NCI-H1092 treated with DMSO at 0.1 percent for 48 hours (cell line): ENCODE measurements at places on chromosomes 3 and 15.
A peak's percentile ranks its signal among the peaks of the same experiment; 100 is the strongest.

DNA sequence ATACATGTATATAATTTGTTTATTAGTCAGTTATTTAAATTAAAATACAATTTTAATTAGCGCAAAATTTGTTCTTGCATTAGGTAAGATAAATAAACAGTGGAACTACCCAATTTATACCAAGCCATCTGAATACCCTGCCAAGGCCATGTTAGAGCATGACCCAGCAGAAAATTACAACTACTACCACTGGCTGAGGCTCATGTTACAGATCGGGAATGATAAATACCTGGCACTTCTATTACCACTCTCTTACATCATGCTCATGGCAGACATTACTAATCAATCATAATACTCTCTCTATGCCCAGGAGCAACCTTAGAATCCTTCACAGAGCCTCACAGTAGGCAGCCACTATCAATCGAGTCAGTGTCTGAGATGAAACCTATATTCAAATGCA lies 21.2 kb upstream of the LMOD3 start:
- DNase-seq: no peak

- DNase-seq: no peak
Observed at GRCh38 chr3:72177075-72178050, 392.4 kb upstream of the PROK2 start.

DNA sequence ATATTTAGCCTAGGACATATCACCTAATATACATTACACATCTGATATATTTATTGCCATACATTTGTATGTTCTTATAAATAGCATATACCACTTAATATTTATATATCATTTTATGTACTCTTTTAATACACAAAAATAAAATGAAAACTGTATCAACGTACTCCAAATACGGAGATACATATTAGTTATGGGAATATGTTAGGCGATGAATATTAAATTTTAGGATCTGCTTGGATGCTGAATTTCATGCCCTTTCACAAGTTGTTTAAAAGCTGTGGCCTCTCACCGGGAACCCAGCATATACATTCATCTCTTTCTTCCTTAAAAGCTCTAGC lies 50.6 kb downstream of the ZIC4 start:
- no peak for DNase-seq

GRCh38 chr15:70210528-70210927 lies 112.8 kb upstream of the TLE3 start:
- DNase-seq: no peak

- peak; percentile 28 for DNase-seq
Observed at GRCh38 chr3:30319713-30320112, 286.7 kb upstream of the TGFBR2 start.

DNA sequence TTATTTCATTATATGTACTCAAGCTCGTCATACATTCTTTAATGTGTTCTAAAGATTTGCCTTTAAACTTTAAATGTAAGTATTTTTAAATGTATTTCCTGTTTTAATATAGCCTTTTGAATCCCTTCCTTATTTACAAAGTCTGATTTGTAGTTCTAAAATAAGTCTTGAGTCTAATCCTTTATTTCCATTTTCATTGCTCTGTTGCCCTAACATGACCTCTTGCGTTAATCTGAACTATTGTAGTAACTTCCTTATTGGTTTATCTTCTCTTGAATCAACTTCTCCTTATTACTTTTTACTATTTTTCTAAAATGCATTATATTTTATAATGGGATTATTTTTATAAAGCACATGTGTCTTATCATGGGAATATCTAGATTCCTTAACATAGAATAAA lies 24.0 kb downstream of the KNL1 start:
- no peak for DNase-seq

DNA sequence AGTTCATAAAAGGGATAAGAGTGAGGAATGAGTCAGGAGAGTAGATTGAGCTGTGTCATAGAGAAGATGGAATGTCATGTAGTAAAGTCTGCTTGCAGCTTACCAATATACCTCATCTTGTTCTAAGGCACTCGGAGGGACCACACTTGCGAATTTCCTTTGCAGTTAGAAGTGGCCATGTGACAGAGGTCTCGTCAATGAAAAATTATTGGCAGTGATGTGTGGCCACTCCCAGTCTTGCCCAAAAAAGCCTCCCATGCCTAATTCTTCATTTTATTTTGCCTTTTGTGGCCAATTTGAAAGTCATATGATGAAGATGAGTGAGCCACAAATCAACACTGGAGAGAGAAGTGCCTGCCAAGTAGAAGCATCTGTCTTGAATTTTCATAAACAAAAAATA lies 465.6 kb upstream of the ZNF385D start:
- DNase-seq: no peak

DNA sequence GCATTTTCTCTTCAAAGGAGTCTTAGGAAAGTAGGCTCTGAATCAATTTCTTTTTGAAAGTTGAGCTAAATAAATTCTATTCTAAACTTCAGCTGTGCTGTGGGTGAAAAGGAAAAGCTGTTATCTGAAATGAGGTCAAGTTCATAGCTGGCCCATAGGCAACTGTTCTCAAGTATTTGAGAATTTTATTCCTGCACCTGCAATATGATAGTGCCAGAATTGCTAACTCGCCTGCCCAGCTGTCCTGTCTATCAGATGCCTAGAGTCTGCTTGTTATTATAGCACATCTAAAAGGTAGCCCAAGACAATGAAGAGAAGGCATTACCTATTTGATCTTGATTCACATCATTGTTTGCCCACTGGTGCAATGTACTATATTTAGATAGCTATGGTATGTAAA lies 798.7 kb downstream of the DIPK2A start:
- no peak for DNase-seq

GRCh38 chr3:5304789-5305683 lies 117.5 kb downstream of the EDEM1 start:
- peak; percentile 39 for DNase-seq

- DNase-seq: no peak
Observed at GRCh38 chr3:37112987-37113386, 61.4 kb downstream of the LRRFIP2 start.

GRCh38 chr3:181933052-181933618 lies 221.4 kb downstream of the SOX2 start:
- no peak for DNase-seq

DNA sequence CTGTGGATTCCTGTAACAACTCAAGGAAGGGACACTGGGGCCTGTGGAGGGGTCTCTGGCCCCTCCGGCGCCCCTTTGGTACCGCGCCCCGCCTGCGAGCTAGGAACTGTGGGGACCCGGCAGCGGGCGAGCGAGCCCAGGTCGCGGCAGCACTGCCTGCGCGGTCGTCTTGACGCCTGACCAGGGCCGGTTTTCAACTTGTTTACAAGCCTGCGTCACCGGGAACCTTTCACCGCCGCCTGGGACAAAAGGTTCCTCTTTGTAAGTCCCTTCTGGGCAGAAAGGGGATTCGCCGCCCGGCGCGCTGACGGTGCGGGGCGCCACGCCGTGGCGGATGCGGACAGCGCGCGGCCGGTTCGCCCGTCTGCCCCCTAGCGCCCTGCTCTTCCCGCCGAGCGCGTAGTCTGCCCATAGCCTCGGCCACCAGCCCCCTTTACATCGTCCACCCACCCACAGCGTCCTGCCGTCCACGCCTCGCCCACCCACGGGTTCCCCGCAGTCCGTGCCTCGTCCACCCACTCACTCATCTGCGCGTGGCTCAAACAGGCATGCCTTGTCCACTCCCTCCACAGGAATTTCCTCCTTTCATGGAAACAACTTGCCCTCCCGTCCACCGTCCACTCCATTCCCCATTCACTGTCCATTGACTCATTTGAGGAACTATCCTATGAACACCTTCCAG lies 5.5 kb upstream of the CFAP100 start:
- DNase-seq: peak; percentile 65

GRCh38 chr15:94610069-94610468 lies 378.7 kb downstream of the MCTP2 start:
- no peak for DNase-seq

GRCh38 chr3:137134431-137134830 lies 176.6 kb downstream of the IL20RB start:
- DNase-seq: no peak

DNA sequence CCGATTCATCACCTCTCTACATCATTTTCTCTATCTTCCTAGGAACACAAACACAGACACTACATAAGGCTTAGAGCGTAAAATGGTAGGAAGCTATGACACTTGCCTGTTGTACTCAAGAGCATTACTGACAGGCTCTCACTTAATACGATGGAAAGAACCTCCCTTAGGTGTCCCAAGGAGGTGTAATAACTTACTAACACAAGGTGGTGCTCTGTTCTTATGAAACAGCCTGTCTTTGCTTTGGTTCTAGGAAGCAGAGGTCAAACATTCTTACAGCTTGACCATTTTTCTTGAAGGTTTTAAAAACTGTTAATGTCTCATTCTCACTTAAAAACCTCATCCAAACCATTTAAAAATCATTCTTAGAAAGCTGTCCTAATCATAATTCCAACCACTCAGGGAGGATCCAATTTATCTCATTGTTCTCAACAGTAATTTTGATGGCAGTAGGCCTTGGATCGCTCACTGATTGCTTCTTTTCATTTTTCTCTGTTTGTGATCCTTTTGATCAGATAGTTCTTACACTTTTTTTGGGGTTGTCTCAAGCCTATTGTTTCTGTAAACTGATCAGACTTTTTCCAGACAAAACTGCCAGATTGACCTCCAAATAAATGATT lies 317.8 kb upstream of the AGTR1 start:
- DNase-seq: peak; percentile 9

- DNase-seq: no peak
Observed at GRCh38 chr3:188841906-188842305, 329.9 kb upstream of the TPRG1 start.

GRCh38 chr15:96064351-96064756 lies 266.1 kb upstream of the NR2F2 start:
- DNase-seq: no peak

GRCh38 chr15:90967206-90967605 lies 12.5 kb downstream of the RCCD1 start:
- no peak for DNase-seq

GRCh38 chr3:128307781-128308469 lies 154.6 kb downstream of the EEFSEC start:
- no peak for DNase-seq

DNA sequence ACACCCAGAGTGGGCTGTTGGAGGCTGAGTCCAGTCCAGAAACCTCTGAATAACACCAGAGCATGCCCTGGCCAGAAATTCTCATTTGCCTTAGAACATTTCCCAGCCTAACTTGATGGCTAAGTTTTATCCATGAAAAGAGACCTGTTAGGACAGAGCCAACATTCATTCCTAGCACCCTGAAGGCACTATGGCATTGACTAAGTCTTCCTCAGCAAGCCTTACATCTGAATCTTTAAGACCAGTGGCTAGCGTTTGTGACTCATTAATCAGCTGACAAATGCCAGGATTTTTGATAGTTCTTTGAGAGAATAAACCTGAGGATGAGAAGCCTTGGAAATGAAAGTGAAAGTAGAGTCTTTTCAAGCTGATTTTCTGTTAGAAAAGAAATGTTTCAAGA lies 1087.1 kb upstream of the ALCAM start:
- no peak for DNase-seq

DNA sequence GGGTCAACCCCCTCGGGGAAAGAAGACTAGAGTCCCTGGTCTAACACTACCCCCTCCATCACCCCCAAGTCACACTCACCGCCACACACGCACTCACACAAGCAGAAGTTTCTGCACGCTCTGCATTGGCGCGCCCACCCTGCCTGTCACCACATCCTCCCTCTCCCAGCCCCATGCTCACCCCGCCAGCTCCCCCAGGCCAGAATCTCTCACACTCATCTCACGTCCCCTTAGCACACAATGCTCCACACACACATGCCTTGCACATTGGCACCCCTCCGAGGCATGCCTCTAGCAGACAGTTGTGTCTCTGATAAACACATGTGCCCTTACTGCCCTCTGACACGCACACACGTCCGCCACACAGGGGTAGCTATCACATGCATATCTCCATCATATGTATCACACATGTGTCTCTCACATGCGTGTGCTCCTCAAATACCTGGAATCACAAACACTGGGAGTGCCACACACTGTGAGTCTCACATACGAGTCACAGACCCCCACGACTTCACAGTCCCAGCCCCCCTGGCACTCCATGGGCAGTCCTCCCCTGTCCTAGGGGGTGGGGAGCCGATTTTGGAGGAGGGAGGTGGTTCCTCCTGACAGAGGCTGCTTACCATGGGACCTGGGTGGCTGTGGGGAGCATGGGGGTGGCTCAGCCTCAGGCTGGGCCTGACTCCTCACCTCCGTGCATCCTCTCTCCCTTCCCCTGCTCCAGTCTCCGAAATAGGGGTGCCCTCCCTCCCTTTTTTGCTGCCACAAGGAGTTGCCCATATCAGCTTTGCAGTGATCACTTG lies 898 bp downstream of the FBLN2 start:
- no peak for DNase-seq

GRCh38 chr15:34613301-34613700 lies 29.9 kb upstream of the GOLGA8B start:
- no peak for DNase-seq

GRCh38 chr3:53583161-53583690 lies 88.8 kb downstream of the CACNA1D start:
- DNase-seq: no peak

- DNase-seq: no peak
Observed at GRCh38 chr3:140284372-140284771, 349.4 kb downstream of the CLSTN2 start.

- DNase-seq: no peak
Observed at GRCh38 chr3:197454014-197454413, 101.8 kb downstream of the BDH1 start.

- no peak for DNase-seq
Observed at GRCh38 chr3:53073553-53074365, 27.9 kb upstream of the SFMBT1 start.

DNA sequence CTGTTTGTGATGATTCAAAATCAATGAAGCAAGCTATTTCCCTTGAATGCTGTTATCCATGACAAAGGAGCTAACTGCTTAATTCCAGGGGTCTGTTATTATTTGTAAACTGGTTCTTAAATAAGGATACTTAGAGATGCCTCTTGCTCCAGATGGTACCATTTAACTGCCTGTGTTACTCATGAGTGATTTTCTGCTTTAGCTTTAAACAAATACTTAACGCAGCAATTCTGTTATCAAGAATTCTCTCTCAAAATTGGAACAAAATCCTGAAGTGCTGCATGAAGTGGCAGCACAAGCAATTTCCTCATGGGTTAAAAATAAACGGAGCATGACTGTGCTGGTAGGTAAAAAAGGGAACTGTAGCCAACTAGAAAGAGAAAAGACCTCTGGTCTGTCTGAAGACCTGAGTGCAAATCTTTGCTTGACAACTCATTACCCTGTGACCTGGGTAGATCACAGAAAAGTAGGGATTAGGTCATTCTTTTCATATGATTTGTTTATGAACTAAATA lies 62.5 kb upstream of the GBE1 start:
- peak; percentile 68 for DNase-seq

DNA sequence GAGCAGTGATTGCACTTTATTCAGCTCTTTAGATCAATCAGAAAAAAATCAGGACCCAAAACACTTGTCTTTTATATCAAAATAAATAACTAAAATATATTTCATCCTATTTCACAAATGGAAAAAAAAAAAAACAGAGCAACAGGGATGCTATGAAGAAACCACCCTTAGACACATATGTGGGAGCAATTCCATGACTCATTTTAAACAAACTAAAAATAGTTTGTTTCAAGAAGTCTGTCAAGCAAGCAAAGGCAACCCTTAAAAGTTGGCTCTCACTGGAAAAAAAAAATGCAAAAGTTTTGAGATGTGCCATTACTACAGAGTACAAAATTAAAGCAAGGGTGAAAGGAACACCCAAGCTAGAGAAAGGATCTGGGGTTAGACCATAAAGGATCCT lies 5.7 kb downstream of the ATP13A3 start:
- no peak for DNase-seq
